ENCODE measurements at places on chromosomes 7 and 10.

DNA sequence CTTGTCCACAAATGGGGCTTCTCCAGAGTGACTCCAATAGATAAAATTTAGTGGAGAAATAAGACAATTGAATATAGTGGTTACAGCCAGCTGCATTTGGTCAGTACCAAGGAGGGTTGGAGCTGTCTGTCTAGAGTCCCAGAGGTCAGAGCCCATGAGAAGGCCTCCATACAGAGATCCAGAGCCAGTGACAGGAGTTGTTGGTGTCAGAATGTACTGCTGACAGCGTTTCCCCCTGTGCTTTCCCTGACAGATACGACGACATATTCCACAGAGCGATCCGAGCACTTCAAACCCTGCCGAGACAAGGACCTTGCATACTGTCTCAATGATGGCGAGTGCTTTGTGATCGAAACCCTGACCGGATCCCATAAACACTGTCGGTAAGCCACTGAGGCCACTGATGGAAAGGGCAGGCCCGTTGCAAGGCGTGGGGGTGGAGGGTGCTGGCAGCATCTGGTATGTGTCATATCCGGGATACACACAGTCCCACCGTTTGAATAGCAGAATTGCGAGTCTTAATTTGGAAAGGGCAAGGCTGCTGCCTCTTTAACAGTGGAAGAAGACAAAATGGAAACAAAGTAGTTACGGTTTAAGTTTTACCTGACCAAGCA lies 483.6 kb downstream of the NRG3 start:
- DNase-seq = no peak

DNA sequence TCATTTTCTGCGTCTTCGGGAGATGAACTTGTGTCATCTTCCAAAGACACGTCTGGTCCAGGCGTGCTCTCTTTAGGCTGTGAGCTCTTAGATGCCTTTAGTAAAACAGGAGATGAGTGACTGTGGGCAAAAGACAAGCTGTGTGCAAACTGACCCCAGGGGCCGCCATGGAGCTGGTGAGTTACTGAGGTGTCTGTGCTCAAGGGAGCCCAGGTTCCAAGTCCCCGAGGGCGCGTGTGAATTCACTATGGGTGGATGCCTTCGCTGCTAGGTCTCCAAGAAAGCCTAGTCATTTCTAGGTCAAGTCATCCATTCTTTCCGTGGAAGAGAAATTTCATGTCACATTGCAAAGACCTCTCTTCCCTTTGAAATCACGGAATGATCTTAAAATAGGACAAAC lies 83.9 kb upstream of the NMT2 start:
- no peak for DNase-seq

DNA sequence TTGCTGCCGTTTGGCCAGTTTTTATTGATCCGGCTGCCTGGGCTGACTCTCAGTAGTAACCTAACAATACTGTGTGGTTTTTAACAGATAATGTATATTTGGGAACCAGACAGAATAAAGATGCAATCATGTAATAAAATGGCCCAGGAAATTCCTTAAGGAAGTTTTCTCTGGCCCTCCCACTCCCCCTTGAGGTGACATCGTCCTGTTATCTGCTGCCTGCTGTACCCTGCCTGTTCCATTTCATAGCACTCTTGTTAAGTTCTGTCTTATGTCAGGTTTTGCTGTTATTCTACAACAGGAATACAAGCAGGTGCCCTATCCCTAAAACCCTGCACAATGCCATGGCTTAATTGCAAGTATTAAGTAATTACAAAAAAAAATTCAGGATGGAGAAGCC lies 12.5 kb downstream of the ITGB8 start:
- DNase-seq = no peak

- no peak for DNase-seq
Measured at GRCh38 chr7:17556247-17556956, 257.9 kb downstream of the AHR start.

DNA sequence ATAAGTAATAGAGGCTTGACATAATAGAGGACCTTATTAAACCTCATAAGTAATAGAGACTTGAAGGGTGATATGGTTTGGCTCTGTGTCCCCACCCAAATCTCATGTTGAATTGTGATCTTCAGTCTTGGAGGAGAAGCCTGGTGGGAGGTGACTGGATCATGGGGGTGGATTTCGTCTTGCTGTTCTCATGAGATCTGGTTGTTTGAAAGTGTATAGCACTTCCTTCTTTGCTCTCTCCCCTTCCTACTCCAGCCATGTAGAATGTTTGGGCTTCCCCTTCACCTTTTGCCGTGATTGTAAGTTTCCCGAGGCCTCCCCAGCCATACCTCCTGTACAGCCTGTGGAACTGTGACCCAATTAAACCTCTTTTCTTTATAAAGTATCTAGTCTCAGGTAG lies 8.6 kb downstream of the KIFBP start:
- no peak for DNase-seq

DNA sequence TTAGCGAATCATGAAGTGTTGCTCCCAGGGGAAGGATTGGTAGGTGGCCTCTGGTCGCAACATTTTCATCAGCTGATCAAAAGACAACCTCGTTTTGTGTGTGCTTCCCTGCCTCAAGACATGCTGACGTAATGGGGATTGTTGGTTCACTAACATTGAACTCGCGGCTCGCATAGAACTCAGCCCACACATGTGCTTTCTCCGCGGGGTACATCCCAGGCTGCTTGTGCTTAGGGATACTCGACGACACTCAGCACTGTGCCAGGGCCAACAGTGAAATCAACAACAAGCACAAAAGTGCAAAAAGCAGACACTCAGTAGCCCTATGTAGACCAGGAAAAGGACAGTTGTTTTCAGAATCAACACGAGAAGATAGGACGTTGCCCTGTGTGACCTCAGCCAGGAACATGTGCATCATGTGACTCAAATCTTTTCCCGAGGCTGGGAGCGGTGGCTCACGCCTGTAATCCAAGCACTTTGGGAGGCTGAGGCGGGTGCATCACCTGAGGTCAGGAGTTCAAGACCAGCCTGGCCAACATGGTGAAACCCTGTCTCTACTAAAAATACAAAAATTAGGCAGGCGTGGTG lies 20.8 kb downstream of the WIPI2 start:
- no peak for DNase-seq

- DNase-seq = peak; percentile 71
Measured at GRCh38 chr7:20330928-20331909, 519 bp downstream of the ITGB8 start.

DNA sequence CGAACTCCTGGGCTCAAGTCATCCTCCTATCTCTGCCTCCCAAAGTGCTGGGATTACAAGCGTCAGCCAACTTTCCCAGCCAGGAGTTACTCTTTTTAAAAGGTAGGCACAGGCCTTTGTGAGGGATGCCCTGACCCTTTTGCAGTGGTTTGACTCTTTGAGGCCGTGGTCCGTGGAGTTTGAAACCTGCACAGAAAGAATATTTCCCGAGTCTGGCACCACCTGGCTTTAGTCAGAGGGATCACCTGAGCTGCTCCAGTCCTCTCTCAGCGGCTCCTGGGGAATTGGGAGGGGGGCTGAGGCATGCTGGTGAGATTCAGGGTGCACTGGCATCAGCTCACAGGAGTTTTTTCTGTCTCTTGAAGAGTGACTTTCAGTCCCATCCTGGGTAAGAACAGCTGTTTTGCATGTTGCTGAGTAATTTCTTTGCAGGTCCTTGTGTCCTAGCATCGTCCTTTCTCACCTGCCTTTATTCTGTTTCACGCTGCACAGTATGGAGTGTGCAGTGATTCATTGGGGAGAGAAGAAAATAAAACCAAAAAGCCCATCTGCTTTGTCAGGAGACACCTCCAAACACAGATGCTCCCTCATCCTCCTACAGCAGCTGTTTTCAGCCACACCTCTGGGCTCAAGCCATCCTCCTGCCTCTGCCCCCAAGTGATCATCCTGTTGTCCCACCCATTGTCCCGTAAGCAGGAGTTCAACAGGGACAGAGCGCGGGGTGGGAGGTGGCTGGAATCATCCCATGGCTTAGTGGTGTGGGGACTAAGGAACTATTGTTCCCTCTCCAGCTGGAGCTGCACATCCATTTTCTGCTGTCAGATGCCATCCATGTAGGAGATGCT lies 284.7 kb downstream of the CAMK1D start:
- DNase-seq = no peak

GRCh38 chr7:12637819-12638592 lies 49.4 kb upstream of the ARL4A start:
- DNase-seq = no peak

GRCh38 chr7:106392590-106392989 lies 107.8 kb upstream of the NAMPT start:
- DNase-seq = no peak

DNA sequence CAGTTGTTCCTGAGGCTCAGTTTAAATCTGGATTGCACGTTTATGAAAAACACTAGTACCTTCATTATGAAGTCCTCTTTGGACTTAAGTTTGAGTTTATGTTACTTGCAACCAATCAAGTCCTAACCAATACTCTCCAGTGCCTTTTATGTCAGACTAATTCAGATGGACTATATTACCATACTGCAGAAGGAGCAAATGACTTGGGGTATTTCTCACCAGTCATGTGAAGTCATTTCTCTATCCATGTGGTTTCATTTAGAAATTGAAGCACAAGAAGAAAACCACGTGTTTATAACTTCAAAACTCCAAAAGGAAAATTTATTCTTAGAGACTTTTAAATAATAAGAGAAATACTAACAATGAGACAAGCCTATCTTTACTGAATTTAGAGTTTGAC lies 201.6 kb downstream of the MBL2 start:
- DNase-seq = no peak

GRCh38 chr7:120735791-120736190 lies 122.2 kb downstream of the TSPAN12 start:
- no peak for DNase-seq

GRCh38 chr10:131640045-131640644 lies 260.7 kb upstream of the PPP2R2D start:
- no peak for DNase-seq

DNA sequence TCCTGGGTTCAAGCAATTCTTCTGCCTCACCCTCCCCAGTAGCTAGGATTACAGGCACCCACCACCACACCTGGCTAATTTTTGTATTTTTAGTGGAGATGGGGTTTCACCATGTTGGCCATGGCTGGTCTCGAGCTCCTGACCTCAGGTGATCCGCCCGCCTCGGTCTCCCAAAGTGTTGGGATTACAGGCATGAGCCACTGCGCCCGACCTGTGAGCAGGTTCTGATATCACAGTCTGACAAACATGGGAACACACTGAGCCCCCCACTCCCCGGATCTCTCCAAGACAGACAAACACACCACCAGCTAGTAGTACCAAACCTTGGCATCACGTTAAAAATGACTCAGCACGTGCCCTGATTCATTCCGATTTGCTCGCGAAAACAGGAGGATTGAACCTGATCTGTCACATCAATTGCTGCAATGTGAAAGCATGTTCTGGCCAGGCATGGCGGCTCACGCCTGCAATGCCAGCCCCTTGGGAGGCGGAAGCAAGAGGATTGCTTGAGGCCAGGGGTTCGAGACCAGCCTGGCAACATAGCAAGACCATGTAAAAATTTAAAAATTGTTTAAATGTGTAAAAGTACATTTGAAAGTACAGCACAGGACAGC lies 106.5 kb downstream of the SMURF1 start:
- no peak for DNase-seq

DNA sequence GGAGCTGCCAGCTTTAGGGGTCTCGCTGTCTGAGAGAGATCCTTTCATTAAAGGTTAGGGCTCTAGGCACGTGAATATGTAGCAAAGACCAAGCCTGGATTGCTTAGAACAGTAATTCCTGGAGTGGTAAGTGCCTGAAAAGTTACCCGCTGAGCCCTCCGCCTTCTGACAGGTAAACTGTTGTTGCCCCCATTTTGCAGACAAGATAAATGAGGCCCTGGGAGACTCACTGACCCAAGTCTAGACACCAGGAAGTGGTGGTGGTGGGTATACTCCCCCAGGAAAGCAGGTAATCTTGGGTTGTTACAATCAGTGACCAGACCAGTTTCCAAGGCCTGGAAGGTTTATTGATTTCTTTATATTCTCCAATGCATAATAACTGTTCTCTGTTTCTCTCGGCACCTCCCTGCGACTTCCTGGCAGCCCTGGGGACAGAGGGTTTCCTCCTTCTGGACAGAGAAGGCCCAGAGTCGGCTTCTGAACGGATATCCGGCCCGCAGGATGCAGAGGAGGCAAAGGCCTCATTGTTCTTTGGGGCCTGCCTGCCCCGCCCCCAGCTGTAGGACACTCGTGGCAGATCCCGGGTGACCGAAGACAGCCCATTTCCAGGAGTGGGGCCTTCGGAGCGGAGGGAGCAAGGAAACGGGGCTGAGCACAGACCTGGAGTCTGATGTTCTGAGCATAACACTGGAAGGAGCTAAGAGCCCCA lies 1.3 kb upstream of the GRK5 start:
- no peak for DNase-seq

DNA sequence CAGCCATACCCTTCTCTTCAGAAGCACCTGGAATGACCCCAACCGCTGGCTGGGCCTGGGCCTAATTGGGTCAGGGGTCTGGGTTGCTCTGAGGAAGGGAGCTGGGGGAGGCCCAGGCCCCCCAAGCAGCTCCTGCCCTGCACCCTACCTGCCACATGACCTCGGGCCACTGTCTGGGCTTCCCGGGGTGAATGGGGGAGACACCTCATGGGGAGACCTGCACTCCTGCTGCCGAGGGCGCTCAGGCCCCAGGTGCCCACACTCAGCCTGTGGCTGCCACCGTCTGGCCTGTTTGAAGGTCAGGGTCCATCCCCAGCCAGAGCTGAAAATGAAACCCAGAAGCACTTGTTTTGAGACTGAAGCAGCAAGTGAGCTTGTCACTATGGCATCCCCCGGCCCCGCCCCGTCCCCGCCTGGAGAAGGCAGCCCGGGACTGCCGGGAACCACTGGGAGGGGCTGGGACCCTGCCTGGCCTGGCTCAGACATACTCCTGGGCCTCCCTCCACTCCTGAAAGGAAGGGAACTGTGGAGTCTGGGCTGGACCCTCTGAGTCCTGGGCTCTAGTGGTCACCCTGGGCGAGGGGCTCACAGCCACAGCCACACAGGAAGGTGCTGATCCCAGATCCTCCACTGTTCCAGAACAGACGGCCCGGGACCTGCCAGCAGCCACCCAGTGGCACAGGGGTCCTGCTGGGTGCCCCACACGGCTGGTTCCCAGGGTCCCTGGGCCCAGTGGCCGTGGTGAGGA lies 7.4 kb upstream of the MICALL2 start:
- peak; percentile 91 for DNase-seq
